ENCODE measurements at places on chromosomes 7 and 10. TPM values are rescaled to one million over a fixed set of nuclear protein-coding genes. Genes with fewer than 3 reads are reported as not detected.

- DNase-seq = no peak
Measured at GRCh38 chr7:128262273-128263028, 21.4 kb downstream of the LEP start.

GRCh38 chr10:43254881-43255633 lies 11.8 kb downstream of the RASGEF1A start:
- no peak for DNase-seq

Gene TDRD1
- total RNA-seq = 0.10 TPM

DNA sequence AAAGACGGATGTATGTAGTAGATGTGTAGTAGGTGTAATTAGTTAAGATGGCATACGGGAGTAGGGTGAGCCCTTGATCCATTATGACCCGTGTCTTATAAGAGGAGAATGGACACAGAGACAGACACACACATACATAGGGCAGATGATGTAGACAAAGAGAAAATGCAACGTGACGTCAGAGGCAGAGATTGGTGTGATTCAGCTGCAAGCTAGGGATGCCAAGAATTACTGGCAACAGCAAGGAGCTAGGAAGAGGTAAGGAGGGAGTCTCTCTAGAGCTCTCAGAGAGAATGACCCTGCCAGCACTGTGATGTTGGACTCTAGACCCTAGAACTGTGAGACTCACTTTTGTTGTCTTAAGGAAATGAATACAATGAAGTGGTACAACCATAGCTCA lies 247.0 kb upstream of the HABP2 start:
- DNase-seq = no peak

GRCh38 chr10:5147255-5147980 lies 37.5 kb downstream of the AKR1C8 start:
- no peak for DNase-seq

Gene WDFY4
- 0.40 TPM for total RNA-seq

Gene HABP2
- not detected for total RNA-seq

GRCh38 chr7:155533827-155534690 lies 12.3 kb downstream of the CNPY1 start:
- DNase-seq = peak; percentile 24

DNA sequence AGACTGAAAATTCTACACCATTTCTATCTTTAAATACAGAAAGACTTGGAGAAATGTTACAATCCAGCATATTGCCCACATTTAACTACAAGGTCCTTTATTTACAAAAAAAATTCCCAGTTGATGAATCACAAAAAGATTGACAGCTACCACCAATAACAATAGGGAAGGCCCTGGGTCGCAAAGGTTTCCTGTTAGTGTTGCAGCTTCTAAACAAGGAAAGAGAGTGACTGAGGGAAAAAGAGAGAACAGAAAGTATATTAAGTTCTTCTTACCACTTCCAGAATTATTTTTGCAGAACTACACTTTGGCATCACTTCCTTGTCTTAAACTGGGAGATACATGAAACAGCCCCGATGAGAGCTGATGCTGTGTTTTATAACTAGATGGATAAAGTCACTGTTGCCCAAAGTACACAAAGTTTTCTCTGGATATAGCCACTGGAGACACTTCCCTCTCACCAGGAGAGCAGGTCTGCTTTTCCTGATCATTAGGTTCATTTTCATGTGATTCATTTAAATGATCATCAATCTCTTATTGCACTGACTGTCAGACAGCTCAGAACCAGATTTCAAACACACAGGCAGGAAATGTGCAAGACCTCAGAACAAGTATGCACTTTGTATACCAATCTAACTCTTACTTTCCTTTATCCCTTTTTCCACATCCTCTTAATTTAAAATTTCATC lies 57.0 kb downstream of the SHTN1 start:
- no peak for DNase-seq

- DNase-seq = no peak
Measured at GRCh38 chr7:106794276-106795083, 70.6 kb upstream of the PIK3CG start.

DNA sequence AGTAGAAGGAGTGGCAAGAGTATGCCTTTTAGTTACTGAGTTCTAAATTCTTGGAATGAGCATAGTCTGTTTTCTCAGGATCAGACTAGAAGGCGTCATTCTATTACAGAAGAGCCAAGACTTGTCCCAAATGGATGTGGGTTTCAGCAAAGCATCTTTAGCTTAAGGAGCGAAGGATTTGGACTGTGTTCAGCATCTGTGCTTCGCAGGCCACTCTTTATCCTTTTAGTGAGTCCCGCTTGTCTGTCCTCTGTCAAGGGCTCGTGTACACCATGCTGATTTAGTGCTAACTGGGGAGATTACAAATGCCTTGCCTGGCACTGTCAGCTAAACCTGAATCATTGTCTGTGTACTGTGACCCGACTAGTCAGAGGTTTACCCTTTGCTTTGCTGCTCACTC lies 465.7 kb downstream of the AUTS2 start:
- DNase-seq = no peak

DNA sequence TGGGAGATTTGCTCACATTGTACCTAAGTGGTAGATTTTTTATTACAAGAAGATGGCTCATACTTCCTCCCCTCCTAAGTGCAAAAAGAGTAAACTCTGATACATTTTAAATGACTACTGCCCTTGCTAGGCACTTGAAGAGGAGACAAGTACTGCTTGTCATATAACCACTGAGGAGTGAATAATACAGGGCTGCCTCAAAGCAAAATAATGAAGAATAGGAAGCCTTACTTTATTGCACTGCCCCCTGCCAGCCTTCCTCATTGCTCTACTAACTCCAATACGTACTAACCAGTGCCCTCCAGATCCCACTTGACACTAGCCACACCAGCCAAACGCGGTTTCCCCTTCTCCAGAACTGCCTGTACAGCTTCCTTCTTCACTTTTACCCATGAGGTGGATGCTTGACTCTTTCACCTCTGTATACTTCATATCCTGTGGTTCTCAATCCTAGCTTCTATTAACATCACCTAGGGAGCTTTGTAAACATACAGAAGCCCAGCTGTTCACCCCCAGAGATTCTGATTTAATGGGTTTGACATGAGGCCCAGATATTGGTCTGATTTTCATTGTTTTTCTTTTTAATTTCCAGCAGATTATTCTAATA lies 11.7 kb upstream of the MTERF1 start:
- DNase-seq = no peak

DNA sequence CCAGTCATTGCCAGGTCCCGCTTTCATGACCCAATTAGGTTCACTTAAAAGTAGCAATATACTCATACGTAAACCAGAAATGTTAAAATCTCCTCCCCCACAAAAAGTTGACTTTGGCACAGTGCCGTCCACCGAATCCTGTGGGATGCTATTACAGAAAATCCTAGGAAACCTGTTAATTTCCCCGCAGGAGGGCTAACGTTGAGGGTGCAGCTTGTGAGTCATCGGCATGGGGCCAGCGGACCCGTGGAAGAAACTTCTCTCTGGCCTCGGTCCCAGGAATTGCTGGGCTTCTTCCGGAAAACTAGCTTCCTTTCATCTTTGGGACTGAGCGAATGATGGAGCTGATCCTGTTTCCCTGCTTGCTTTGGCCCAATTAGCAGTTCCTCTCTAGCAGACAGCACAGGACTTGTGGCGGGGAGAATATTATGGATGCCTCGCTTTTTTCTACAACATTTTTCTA lies 13.5 kb downstream of the CRYGN start:
- DNase-seq = no peak

DNA sequence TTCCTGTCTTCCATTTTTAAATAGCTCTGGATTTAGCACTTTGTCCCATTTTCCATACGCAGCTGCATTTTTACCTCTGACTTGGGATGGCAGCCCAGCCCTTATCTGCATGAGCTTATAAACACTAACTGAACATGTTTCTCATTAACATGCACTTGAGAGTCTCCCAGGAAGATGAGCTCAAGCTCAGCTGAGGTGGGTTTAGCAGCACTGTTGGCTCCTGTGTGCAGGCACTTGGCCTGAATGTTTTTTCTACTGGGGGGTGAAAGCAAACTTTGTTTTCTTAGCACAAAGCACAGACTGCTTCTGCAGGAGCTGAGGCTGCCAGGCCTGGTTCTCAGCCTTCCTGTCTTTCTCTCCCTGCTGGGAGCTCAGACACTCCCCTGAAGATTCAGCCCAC lies 1093.6 kb upstream of the AUTS2 start:
- no peak for DNase-seq

DNA sequence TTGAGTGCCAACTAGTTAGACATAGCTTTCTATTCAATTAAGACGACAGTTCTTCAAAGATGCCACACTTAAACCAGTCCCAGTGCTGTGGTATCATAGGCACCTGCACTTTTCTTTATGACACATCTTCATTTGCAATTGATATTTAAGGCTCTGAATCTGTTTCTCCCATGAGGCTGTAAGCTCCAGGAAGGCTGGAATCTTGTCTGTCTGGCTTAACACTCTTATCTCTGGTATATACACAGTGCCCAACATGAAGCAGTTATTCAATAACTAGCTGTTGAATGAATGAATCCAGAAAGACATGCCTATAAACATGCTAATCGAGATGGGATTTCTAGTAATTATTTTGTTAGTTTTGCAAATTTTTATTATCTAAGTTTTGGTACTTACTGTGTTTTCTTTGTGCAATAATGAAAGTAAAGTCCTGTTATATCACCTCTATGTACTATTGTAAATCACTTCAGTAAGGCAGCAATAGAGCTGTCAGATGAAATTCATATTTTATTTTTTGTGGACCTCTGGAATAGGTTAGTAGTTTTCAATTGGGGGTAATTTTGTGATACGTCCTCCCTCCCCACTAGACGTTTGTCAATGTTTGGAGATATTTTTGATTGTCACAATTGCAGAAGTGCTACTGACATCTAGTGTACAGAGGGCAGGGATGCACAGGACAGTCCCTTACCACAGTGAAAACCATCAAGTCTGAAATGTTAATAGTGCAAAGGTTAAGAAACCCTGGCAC lies 51.3 kb upstream of the STEAP4 start:
- no peak for DNase-seq

DNA sequence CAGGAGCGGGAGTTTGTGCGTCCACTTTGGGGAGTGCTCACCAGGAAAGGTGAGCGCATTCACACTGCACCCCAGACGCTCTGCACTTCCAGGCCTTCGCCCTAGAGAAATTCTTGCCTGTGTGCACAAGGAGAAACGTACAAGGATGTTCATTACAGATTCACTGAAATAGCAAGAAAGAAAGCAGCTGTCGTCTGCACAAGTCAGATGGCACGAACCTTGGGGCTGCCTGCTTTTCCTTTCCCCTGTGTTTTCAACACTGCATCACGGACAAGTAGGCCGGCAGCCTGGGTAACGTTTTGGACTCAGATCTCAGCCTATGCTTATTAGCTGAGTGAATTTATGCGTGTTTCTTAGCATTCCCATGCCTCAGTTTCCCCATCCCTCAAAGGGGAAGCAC lies 546.8 kb upstream of the FOXK1 start:
- DNase-seq = no peak

Gene ARL3
- total RNA-seq = 5.0 TPM

DNA sequence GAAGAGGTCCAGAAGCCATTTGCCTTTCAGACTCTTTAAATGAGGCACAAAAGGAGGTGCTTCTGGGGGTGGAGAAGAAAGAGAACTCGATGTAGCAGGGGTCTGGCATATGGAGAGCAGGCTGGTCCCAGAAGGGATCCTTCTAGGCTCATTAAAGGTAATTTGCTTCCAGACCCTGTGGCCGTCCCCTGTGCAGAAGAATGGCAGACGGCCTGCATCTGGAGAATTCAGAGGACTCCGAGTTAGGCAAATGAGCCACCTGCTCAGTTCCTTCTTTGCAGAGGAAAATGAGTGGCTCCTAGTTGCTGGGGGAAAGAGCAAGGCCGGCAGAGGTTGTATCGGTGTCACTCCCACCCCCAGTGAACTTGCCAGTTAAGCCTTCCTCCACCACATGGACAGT lies 73.8 kb upstream of the FAM180A start:
- no peak for DNase-seq

DNA sequence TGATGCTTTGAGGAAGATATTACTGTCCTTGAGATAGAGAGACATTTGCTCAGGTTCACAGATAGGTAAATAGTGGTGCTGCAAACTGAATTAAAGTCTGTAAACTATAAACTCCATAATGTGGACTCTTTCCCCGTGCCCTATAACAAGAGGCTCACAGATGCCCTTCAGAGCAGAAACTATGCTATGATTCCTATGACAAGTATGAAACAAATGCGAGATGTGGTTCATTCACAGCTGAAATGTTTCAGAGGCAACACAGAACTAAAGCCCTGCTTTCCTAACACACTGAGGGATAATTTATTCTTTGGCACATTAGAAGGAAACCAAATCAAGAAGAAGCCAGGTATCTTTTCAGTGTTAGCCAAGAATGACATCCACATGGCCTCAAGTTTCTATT lies 13.4 kb downstream of the CHUK start:
- DNase-seq = no peak

Gene EXOC4
- total RNA-seq = 76.7 TPM

DNA sequence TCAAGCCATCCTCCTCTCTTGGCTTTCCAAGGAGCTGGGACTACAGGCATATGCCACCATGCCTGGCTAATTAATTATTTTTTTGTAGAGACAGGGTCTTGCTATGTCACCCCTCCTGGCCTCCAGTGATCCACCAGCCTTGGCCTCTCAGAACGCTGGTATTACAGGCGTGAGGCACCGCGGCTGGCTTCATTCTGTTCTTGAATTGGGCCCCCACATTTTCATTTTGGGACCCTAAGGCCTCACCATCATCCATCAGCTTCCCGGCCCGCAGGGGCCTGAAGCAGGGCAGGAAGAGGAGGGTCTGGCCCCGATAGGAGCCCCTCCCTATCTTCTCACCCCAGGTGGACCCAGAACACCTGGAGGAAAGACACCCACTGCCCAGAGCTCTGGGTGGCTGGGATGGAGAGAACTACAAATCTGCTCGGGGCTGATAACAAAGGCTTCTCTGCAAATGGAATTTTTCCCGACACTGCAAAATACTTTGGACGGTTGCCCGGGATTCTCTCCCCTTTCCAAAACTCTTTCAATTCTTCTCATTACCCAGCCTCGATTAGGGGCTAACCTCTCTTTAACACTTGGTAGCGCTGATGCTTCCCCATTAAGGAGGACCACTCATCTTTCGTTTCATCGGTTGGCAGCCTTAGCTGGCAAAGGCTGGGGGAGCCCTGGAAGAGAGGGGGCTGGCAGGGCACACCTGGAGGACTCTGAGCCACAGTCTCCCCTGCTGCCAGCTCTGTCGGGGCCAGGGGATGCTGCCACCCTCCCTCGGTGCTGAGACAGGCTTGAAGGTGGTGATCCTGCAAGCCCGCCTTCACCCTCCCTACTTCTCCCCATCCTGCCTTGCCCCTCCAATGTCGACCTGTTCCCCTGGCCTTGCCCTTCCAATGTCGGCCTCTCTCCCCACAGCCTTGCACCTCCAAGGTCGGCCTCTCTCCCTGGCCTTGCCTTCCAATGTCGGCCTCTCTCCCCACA lies 81.0 kb upstream of the GNA12 start:
- DNase-seq = no peak

Gene NPC1L1
- not detected for total RNA-seq

Gene GRID1
- not detected for total RNA-seq

Gene INA
- 0.10 TPM for total RNA-seq

GRCh38 chr7:120760050-120760449 lies 97.9 kb downstream of the TSPAN12 start:
- DNase-seq = no peak

All from activated CD4-positive, alpha-beta T cell treated with anti-CD3 and anti-CD28 coated beads, Interleukin-2, amount 10 ng/mL, durations not matched to agents 7 days and 5 days (primary cell).